ENCODE measurements at places on chromosomes 1 and 21.

DNA sequence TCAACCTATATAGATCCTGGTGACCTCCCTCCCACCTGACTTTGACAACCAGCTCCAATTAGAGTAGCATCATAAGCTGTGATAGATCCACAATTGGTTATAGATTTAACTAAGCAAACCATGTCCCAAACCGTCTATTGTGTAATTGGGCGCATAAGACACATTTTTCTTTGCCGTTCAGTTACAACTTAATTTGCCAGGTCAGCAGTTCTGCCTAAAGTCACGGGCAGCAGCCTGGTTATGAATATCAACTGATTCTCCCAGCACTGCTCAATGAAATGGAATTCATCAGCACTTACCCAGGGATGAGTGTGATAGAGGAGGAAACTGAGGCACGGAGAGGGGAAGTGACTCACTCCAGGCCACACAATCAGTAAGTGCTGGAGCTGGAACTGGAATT, 73.4 kb downstream of the KLHDC7A start:
- no peak for DNase-seq

GRCh38 chr1:2840036-2840809, 38.7 kb upstream of the TTC34 start:
- no peak for DNase-seq

GRCh38 chr1:206839006-206839560, 26.3 kb upstream of the IL20 start:
- DNase-seq: no peak

GRCh38 chr21:17848228-17848627, 29.1 kb upstream of the C21orf91 start:
- no peak for DNase-seq

DNA sequence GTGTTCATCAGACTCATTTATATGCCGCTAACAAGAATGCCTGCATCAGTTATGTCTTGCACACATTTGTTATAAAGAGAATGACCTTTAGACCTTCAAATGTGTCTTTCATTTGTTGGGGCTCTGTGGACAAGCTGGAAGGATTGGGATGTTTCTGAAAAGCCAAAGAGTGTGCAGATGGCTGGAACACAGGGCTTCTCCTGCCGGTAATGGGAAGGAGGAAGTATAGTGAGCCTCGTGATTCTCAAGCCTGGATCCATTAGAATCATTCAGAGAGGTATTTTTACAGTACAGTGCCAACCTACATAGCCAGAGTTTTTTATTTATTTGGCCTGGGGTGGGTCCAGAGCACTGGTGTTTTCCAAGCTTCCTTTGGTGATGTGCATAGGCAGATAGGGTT, 40.6 kb upstream of the ATP1A1 start:
- DNase-seq: no peak

DNA sequence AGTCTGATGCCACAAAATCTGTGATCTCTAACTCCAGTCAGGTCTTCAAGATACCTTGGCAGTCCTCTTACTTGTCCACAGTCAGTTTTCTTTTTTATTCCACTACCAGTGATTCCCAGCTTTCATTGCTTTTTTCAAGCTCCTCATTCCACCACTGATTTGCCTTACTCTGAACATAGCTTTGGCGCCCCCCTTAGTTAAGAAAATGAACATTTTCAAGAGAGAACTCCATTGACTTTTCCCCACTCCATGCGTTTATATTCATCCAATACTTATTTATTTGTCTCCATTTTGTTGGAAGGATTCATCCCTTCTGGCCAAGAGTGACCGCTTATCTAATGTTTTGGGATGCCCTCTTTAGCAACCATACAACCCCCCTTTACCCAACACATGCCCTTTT, 33.9 kb upstream of the IPO9 start:
- no peak for DNase-seq

GRCh38 chr1:9477535-9477934, 61.7 kb upstream of the SLC25A33 start:
- no peak for DNase-seq
